ENCODE measurements at places on chromosomes 13 and 19.

DNA sequence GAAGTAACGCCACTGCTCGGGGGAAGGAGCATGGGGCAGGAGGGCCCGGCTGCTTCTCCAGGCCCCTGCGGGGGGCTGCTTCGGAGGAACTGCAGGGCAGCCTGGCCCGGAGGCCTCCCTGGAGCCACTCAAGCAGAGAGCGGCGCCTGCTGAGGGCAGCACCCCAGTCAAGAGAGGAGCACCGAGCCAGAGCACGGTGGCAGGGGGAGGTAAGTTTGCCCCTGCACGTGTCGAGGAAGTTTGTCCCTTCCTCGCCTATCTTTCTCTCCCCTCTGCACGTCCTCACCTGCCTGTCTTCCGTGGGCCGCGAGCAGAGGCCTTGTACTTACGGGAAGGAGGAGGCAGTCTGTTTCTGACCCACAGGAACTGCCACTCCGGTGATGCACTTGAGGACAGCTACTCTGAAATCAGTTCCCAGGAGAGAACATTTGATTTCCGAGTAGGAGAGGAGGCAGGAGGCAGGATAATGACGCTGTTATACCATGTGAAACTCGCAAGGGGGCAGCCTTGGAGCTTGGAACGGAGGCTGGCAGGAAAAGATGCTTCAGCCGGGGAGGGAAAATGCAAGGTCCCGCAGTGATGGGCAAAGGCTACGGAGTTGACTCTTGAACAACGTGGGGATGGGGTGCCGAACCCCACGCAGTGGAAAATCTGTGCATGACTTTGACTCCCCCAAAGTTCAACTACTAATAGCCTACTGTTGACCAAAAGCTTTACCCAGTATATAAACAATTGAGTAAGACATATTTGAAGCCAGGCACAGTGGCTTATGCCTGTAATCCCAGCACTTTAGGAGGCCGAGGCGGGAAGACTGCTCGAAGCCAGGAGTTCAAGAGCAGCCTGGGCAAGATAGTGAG is 5.0 kb downstream of the FFAR1 start:
- peak; percentile 58 for DNase-seq

GRCh38 chr19:33780746-33781145 is 15.9 kb upstream of the KCTD15 start:
- DNase-seq, result no peak

GRCh38 chr19:15358918-15359317 is 20.7 kb downstream of the AKAP8 start:
- no peak for DNase-seq

DNA sequence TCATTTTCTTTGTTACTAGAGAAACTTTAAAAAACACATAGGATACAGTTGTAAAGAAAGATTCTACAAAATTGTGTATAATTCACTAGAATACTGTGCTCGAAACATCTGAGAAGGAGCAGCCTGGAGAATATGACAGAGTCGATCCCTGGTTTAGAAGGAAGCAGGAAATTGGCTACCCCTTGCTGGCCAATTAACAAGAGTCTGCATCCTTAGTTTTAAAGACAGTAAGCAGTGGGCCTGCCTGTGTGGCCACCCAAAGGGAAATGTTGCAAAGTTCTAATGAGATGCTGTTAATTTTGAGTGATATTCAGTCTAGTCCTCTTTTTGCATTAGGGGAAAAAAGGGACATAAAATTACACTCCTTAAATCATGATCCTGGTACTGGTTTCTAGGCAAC is 988.6 kb downstream of the PCDH17 start:
- DNase-seq, result no peak

DNA sequence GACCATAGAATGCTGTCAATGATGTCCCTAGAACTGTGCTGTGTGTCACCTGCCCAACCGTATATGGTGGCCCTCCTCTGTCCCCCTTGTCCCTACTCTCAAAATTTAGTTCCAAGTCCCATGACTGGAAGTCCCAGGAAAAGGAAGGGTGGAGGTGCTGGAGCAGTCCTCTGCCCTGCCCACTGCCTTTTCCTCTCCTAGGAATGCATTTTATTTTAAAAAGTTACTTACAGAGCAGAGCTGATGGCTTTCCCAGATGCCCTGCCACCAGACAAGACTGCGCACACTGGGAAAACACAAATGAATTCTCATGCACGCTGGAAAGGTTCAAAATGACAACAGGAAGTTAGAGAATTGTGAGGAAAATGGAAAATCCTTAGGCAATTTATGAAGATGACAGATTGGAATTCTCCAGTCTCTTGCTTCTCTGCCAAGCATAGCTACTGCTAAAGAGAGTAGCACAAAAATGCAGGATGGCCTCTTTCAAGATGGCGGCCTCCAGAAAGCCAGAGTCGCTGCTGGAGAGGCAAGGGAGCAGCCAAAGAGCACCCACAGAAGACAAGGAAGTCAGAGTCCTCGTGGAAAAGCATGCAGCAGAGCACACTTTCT is 117.1 kb upstream of the TSC22D1 start:
- no peak for DNase-seq

DNA sequence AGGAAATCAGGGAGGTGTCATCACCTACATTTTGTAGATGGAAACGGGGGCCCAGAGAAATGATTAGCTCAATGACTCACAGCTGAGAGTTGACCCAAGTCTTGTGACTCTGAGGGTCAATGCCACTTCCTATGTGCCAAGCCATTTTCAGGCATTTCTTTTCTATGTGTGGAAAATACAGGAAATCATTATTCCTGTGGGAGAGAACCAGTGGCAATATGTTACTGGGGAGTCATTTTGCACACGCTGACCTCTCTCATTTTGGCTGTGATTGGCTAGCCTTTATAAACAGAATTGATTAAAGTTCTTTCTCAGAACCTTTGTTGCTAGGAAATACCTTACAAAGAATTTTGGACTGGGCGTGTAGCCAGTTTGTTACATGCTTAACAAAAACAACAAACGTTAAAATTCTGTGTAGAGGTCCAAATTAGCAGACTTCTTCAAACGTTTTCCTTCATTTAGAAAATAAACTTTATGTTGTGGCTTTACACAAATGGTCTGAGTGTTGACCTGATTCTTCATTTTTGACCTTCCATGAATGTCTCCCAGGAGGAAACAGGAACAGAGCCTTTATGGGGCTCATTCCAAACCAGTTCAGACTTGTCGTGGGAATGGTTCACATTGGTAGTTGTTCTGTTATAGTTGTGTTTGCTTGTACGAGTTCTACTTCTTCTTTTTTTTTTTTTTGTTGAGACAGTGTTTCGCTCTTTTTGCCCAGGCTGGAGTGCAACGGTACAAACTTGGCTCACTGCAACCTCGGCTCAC is 11.4 kb downstream of the PCCA start:
- no peak for DNase-seq

- no peak for DNase-seq
Measured at GRCh38 chr13:29858231-29858630, 7.8 kb upstream of the UBL3 start.

DNA sequence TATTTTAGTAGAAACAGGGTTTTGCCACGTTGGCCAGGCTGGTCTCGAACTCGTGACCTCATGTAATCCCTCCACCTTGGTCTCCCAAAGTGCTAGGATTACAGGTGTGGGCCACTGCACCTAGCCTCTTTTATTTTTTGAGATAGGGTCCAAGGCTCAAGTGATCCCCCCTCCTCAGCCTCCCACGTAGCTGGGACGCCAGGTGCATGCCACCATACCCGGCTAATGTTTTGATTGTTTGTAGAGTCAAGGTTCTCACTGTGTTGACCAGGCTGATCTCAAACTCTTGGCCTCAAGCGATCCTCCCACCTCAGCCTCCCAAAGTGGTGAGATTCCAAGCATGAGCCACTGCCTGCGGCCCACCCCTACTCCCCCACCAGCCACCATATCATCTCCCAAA is 6.3 kb downstream of the SLC7A9 start:
- no peak for DNase-seq

- DNase-seq, result peak; percentile 36
Measured at GRCh38 chr19:46493236-46494145, 2.2 kb downstream of the PNMA8B start.

GRCh38 chr19:35031072-35031881 is 1.0 kb downstream of the SCN1B start:
- no peak for DNase-seq

GRCh38 chr19:33686687-33687480 is 65.1 kb downstream of the CHST8 start:
- no peak for DNase-seq

- DNase-seq, result no peak
Measured at GRCh38 chr13:85108356-85108755, 690.9 kb downstream of the SLITRK6 start.

GRCh38 chr13:67642657-67643056 is 412.5 kb upstream of the PCDH9 start:
- no peak for DNase-seq

- DNase-seq, result no peak
Measured at GRCh38 chr19:799076-799881, 2.0 kb downstream of the PTBP1 start.

- no peak for DNase-seq
Measured at GRCh38 chr19:39109641-39110040, 15.9 kb upstream of the PAK4 start.

DNA sequence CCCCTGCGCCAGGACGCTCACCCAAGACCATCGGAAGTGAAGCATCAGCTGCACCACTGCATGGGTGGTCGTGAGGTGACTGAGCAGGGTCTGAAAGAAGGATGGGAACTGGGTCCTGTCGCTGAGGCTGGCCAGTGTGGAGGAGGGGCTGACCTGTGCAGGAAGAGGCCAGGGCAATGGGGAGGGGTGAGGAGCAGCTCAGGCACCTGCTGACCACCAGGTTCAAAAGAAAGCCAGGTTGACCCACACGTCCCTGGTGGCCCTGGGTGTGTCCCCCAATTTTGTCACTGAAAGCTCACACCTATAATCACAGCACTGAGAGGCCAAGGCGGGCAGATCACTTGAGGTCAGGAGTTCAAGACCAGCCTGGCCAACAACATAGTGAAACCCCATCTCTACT is 13.7 kb upstream of the ZSCAN1 start:
- no peak for DNase-seq

GRCh38 chr19:43132696-43133095 is 50.2 kb upstream of the PSG2 start:
- DNase-seq, result no peak

DNA sequence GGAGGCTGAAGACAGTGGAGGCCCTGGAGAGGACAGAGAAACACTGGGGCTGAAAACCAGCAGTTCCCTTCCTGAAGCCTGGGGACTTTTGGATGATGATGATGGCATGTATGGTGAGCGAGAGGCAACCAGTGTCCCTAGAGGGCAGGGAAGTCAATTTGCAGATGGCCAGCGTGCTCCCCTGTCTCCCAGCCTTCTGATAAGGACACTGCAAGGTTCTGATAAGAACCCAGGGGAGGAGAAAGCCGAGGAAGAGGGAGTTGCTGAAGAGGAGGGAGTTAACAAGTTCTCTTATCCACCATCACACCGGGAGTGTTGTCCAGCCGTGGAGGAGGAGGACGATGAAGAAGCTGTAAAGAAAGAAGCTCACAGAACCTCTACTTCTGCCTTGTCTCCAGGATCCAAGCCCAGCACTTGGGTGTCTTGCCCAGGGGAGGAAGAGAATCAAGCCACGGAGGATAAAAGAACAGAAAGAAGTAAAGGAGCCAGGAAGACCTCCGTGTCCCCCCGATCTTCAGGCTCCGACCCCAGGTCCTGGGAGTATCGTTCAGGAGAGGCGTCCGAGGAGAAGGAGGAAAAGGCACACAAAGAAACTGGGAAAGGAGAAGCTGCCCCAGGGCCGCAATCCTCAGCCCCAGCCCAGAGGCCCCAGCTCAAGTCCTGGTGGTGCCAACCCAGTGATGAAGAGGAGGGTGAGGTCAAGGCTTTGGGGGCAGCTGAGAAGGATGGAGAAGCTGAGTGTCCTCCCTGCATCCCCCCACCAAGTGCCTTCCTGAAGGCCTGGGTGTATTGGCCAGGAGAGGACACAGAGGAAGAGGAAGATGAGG is 1.5 kb downstream of the PPP1R15A start:
- no peak for DNase-seq

DNA sequence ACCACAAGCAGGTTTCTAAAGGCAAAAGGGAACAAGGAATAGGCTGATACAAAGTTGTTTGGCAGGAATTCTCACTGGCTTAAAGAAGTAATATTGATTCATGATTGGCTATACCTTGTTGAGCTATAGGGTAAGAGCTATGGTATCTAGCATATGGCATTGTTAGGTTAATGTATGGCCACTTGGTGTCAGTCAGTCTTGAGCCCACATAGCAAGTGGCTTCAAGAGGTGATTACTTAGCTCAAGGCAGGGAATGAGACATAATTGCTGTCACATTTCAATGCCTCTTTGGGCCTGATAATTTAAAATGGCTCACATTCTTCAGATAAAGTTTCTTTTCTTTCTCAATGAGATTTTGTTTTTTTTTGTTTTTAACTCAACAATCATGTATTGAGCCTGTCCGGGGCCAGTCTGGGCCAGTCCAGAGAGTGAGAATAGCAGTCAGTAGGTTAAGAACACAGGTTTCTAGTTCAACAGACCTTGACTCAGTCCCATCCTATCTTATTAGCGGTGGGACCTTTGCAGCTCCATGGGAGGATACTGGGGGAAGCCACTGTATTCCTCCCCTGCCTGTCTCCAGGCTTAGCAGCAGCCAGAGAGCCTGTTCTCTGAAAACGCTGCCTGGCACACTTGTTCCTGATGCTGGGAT is 45.8 kb upstream of the RCBTB2 start:
- DNase-seq, result no peak

Measured in stimulated activated CD4-positive, alpha-beta T cell treated with anti-CD3 and anti-CD28 coated beads, Interleukin-12 subunit alpha, Interleukin-12 subunit beta, amount 100 ng/mL, for 4 hours (primary cell).